GM23248 (cell line): ENCODE measurements at places on chromosomes 16 and 17.

DNA sequence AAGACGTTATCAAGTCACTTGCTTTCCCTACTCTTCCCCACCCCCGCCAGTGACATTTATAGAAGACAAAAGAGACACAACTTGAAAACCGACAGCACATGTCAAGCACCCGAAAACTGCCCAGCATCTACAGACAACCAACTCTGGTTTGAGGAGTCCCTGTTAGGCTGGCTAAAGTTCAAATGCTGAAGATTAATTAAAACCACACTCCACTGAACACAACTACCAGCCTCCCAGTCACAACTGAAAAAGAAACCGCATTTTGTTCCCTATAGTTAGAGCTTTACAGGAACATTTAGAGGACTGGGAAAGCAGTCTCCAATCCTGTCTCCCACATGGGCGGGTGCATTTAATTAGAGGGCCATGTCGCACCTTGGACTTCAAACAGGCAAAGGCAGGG, 73.0 kb upstream of the COX10 start:
- DNase-seq: peak; percentile 33

GRCh38 chr17:35614810-35615209, 27.7 kb downstream of the AP2B1 start:
- no peak for DNase-seq

DNA sequence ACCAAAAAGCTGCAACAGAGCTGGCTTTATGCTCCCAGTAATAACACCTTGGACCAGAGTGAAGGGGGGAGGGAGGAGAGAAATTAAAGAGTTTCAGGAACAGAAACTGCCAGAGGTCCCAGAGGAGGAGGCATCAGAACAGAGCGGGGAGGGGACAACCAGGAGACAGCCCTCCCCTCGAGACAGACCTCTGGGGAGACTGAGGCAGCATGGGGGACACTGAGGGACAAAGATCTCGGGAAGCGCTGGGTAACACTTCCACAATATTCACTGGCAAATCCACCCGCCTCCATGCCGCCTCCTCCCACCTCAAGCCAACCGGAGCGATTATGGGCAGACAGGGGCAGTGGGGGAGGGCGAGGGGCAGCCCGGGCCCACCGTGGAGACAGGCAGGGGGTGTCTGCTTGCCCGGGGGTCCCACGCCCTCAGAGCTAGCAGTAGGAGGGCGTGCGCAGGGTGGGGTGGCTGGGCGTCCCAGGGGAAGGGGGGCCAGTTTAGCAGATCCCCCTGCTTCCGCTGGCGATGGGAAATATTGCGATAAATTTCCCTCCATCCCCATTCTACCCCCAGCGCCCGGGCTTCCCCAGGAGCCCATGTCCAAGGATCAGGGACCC, 1.2 kb downstream of the PCGF2 start:
- peak; percentile 41 for DNase-seq

DNA sequence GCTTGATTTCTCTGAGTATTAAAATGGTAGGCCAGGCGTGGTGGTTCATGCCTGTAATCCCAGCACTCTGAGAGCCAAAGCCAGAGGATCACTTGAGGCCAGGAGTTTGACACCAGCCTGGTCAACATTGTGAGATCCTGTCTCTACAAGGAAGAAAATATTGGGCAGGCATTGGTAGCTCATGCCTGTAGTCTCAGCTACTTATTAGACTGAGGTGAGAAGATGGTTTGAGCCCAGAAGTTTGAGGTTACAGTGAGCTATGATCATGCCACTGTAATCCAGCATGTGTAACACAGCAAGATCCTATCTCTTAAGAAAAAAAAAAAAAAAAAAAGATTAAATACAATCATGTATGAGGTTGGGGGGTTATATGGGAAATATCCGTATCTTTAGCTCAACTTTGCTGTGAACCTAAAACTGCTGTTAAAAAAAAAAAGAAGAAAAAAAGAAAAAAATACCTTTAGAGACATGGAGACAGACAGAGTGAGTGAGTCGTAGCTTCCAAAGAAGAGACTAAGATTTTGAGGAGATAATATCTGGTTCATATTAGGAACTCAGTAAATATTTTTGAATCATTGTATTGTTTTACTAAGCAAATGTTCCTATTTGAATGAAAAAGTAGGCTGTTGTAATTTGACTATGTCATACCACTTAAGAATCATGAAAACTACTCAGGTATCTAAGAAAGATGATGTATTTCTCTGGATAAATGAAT, 325.7 kb upstream of the TBX2 start:
- DNase-seq: peak; percentile 75

- no peak for DNase-seq
Measured at GRCh38 chr16:12235110-12235509, 258.6 kb downstream of the SNX29 start.

- DNase-seq: no peak
Measured at GRCh38 chr17:52673791-52674190, 515.3 kb upstream of the CA10 start.
